CD4-positive, alpha-beta T cell treated with Interleukin-2 at 100 ng/mL for 4 hours (primary cell): ENCODE measurements at places on chromosomes 1 and 21.

GRCh38 chr1:1911350-1912041 is 3.6 kb upstream of the CALML6 start:
- no peak for DNase-seq

GRCh38 chr21:16789636-16790035 is 723.2 kb upstream of the CXADR start:
- DNase-seq = no peak

DNA sequence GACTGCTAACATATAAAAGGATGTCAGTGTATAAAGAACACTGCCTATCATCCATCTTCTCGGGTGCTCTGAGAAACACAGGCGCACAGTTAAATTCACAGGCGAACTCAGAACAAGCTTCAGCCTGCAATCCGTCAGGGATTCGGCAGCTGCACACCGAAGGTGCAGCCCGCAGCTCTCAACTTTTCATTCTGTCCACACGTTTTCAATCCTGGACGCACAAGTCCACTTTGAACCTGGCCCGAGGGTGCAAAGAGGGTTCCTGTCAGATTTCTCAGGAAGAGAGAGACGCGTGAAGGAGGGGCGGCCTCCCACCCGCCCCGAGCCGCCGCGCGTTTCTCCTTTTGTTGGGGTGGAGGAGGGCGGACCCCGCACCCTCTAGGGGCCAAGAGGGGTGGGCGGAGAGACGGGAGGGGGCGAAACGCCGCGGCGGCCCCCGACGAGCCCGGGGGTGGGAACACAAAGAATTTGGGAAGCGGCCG is 724 bp downstream of the DOCK7 start:
- DNase-seq = peak; percentile 13

- DNase-seq = no peak
Measured at GRCh38 chr1:112272101-112272772, 123.8 kb upstream of the CTTNBP2NL start.

- no peak for DNase-seq
Measured at GRCh38 chr1:26603856-26604255, 74.3 kb downstream of the RPS6KA1 start.

DNA sequence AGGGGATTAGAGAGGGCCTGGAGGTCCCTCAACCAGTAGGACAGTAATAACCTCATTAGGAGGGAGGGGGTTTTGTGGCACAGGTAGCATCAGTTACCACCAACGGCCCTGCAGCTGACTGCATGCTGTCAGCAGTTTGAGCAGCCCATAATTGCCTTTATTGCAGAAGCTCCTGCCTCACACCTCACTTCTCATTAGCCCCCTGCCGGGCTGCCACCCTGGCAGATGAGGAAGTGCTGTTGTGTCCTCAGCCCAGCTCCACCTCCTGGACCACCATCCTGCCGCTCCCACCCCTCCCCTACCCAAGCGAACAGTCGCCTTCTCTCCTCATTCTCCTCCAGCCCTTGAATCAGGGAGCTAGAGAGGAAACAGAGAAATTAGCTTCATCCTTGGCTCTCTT is 237.4 kb downstream of the LMX1A start:
- no peak for DNase-seq
